Activated CD4-positive, CD25-positive, alpha-beta regulatory T cell (primary cell): ENCODE measurements at places on chromosomes 5 and 9.

GRCh38 chr5:58153255-58153654, 306.6 kb downstream of the PLK2 start:
- DNase-seq: no peak

GRCh38 chr9:72586388-72587130, 65.2 kb downstream of the TMC1 start:
- DNase-seq: no peak

DNA sequence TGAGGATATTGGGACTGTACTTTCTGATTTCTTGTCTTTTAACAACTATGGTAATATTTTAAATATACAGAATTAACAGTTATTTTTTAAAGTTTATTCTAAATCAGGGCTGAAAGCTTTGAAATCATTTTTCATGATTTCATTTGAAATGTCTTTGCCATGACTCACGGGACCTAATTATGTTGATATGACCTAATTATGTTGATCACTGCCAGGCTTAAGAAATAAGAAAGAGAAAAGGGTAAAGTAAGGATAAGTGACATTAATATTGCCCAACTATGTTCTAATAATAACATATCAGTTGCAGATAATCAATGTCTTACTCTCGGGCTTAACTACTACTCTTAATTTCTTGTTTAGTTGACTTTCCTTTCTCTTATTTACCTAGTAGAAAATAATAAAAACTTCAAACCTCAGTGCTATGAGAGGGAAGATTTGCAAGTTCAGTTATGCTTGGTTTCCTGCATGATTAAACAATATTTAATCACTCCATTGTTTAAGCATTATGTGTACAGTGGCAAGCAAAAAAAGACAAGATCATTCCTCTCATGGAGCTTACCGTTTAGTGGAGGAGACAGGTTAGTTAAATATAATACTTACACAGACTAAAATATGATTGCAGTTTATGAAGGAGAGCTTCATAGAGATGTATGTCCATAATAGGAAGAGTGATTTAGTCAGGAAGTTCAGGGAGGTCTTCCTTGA, 67.0 kb upstream of the EIF4EBP3 start:
- no peak for DNase-seq

DNA sequence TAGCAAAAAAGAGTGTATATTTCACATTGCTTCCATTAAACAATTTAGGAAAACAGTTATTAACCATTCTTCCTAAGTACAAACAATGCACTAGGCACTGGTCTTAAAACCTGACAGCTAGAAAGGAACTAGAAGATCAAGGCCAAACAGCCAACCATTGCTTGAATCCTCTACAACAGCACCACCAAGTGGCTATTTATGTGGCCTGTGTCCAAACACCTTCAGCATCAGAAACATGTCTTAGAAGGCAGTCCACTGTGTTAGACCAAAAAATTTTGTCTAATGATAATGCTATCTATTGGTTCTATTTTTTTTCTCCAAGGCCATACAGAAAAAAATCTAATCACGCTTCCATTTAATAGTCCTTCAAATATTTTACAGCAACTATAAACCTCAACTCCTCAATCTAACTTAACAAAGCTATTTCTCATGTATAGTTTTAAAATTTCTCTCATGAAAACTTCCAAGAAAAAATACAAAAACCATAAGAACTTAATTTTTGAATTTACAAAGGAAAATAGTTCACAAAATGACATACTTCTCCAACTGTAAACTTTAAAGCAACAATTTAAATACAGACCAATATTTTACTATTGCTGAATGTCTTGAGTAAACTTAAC, 36.1 kb downstream of the CAAP1 start:
- no peak for DNase-seq

- DNase-seq: no peak
Measured at GRCh38 chr5:8826508-8826907, 719.4 kb downstream of the SEMA5A start.

DNA sequence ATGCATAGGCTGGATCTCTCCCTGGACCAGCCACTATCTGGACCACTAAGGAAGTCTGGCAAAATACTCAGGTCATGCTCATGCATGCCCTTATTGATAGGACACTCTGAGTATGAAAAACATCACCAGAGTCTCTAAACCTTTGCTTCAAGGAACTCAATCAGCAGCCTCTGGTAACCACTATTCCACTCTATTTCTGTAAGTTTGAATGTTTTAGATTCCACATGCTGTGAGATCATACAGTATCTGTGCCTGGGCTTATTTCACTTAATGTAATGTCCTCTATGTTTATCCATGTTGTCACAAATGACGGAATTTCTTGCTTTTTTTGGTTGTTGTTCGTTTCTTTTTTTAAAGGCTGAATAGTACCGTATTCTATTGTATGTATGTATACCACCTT, 68.3 kb downstream of the TARS1 start:
- DNase-seq: no peak

GRCh38 chr5:99379187-99379586, 450.4 kb upstream of the CHD1 start:
- no peak for DNase-seq

DNA sequence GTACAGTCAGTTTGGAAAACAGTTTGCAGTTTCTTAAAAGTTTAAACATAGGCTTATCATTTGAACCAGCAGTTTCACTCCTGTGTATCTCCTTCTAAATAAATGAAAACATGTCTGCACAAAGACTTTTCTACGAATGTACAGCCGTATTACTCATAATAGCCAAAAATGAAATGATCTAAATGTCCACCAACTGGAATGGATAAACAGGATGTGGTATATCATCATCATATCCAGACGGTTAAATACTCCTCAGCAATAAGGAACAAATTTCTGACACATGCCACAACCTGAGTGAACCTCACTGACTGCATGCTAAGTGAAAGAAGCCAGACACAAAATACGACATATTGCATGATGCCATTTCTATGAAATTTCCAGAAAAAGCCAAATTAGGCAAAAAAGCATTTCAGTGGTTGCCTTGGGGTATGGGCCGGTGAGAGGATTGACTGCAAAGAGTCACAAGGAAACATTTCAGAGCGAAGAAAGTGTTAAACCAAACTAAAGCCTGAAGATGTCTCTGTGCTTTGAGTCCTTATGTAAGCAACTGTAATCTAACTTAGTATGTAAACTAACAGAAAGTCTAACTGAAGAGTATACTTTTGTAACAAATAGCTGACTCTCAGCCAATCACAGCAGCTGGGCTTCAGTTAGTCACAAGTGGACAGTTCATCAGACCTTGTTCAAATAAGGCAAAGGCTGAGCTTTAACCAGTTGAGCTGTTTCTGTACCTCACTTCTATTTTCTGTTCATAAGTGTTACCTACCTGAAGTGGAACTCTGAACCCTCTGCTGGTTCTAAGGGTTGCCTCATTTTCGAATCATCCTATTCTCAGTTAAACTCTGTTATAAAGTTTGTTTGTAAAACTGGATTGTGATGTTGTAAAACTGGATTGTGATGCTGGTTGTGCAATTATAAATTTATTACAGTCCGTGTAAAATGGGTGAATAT, 65.2 kb downstream of the TRIO start:
- DNase-seq: no peak

- no peak for DNase-seq
Measured at GRCh38 chr9:128626181-128626580, 30.5 kb downstream of the DYNC2I2 start.

DNA sequence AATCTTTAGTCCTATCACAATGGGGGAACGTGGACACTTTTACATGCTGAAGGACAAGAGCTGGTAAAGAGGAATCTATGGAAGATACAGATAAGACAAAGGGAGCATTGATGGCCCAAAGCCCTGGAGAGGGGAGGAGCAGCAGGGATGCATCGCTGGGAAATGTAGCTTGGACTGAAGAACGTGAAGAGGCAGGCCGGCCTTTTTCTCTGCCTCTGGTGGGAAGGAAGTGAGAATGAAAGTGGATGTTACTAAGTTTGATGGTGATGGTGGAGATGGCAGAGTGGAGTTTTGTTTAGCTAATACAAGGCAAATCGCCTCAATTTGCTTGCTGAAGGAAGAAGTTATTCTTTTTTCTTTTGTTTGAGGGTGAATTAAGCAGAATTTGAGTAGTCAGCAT, 124.6 kb upstream of the TAF11L2 start:
- DNase-seq: no peak

DNA sequence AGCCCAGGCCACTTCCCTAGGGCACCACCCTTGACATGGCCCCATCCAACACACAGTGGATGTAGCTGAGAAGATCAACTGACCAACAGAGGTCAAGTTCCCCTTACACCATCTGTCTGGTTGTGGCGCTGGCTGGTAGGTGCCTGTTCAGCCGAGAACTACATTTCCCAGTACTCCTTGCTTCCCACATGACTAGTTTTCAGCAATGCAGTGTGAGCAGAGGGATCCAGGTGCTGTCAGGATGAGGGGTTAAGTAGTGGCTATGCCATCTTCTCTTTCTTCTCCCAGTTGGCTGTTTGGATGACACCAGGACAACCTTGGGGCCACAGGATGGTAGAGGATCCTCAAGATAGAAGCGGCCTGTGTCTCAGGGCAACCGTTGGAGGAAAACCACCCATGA, 48.6 kb upstream of the SH3PXD2B start:
- no peak for DNase-seq

DNA sequence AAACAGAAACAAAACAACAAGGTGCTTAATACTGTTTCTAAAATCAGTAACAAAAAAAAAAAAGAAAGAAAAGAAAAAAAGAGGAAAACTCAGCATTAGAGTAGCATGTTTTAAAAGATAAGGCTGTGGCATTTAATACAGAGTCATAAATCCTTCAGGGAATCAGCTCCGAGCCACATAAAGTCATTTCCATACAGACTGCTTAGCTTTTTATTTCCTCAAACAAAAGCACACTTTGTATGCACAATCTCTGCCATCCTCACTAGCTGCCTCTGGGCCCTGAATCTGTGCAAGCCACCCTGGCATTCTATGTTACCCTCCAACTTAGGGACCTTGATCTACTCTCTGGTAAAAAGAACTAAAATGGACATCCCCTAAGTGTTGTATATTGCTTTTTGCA, 87.6 kb downstream of the SEMA6A start:
- no peak for DNase-seq

GRCh38 chr9:134895908-134896833, 15.6 kb downstream of the FCN2 start:
- no peak for DNase-seq

DNA sequence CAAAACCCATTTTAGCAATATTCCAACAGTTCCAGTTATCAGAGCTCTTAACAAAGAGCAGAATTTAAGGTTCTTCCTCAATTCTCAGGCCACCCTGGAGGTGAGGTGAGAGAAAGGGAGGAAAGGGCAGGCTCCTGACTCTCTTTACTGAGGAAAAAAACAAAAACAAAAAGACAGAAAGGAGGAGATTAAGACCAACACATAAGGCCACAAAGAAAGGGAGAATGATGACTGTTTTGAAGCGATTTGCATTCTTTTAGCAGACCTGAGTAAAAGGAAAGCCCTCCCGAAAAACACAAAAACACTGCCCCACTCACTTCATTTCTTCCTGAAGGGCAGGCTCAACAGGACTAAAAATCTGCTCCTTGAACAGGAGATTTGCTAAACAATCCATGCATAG, 300.5 kb downstream of the ARL15 start:
- no peak for DNase-seq
